ENCODE measurements at places on chromosomes 12 and 14.

DNA sequence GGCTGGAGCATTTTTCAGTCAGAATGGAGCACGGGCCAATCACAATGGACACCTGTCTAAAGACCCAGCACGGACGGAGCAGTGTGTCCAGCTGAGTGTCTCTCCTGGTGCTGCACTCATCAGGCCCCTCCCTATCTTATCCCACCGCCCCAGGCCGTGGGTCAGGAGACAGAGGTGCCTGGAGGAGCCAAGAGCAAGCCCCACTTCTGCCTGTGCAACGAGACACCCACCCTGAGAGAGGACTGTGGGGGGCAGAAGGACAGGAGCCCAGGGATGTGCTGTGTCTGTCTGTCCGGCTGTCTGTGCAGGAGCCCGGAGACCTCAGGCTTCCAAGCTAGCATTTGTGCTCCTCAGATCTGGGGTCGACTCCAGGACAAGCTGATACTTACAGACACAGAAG lies 69.6 kb upstream of the SFSWAP start:
- no peak for DNase-seq

DNA sequence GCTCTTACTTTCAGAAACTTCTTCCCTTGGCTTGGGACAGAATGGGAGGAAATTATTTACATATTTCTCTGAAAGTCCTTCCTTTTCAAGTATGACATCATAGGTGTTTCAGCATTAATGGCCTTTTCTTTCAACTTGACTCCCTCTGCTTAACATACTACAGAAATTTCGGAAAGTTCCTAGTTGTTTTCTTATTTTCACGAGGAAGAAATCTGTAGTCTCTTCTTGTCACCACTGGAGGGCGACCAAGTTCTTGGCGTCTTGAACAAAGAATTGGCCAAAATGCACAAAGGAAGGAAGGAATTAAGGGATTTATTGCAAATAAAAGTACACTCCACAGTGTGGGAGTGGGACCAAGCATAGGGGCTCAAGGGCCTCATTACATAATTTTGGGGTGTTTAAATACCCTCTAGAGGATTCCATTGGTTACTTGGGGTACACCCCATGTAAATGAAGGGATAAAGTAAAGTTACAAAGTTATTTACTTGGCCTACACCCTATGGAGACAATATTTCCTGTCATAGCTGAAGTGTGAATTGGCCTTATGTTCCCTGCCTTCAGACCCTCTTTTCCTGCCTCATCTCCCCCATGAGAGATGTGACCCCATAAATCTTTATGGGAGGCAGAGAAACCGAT lies 70.4 kb downstream of the RPL10L start:
- no peak for DNase-seq

DNA sequence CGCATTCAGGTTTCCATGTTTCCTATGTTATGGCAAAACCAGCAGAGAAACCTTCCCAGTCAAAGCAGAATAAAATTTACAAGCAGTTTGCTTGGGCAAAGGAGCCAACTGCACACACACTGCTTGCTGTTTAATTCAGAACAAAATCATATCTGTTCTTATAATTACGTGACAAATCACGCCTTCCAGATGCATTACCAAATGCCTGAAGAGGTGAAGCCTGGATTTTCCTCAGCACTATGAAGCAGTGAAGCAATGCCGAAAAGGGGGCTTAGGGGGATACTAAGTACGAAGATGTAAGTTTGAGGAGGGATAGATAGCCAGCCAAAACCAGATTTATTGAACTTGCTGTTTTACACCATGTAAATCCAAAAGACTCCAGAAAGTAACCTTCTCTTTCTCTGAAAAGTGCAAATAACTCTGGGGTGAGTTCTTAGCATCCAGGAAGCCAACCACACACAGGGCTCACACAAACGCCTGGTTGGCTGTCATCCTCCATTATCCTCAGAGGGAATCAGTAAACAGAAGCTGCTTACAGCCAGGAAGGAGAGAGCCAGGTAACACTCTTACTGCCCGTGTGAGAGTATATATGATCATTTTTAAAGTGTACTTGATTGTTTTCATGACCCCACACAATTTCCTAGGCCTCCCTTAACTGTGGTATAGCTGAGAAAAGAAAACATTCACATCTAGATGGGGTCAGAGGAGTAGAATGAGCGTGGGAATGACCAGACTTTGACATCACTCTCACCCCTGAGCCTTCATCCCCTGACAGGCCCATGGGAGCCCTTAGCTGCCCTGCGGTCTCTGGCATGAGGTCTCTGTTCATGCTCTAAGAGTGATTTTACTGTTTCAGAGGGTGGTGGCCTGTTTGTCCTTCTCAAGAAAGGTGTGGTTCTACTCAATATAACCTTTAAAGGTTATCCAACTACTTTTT lies 442.5 kb downstream of the EGLN3 start:
- DNase-seq: no peak

DNA sequence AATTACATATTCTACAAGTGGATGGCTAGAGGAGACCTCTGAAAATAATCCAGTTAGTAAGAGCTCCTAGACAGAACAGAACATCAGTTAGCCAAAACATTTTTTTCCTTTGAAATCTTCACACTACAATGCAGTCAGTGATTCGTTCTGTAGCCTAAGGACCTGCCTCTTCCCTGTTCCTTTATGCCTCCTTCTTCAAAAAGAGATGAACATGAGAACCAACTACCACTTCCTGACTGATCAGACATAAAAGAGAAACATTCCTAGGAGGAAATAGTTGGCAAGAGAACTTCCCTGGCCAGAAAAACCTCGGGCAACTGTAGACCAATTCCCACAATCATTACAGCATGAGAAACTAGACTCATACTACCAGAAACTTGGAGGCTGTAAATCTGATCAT lies 29.4 kb downstream of the ITPR2 start:
- DNase-seq: no peak

GRCh38 chr12:70590549-70591226 lies 46.5 kb downstream of the PTPRB start:
- DNase-seq: no peak

DNA sequence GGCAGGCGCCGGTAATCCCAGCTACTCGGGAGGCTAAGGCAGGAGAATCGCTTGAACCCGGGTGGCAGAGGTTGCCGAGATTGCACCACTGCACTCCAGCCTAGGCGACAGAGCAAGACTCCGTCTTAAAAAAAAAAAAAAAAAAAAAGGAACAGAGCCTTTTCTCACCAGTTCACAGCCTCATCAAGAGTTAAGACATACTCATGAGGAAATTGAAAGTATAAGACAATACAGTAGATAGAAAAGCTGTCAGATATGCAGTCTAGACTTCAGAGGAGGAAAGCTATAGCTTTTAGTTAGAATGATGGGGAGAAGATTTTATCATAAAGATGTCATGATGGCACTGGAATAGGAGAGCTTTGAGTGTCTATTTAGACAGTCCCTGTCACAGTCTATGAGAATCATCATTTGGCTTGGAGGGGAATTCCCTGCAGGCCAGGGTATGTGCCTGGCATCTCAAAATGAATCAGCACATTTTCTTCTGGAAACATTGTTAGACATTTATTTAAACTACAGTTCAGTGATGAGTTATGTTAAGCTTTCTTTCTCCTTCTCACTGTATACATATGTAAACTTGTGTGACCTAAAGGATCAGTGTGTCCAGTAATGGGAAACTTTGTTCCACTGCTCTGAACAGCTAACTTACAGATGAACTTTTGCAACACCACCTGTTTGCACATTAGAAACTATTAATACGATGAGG lies 2.9 kb upstream of the RAB35 start:
- DNase-seq: peak; percentile 31

- no peak for DNase-seq
These were observed 88.8 kb upstream of the GTF2A1 start for GRCh38 chr14:81309511-81309910.

GRCh38 chr12:76002598-76003354 lies 28.8 kb downstream of the PHLDA1 start:
- DNase-seq: no peak

DNA sequence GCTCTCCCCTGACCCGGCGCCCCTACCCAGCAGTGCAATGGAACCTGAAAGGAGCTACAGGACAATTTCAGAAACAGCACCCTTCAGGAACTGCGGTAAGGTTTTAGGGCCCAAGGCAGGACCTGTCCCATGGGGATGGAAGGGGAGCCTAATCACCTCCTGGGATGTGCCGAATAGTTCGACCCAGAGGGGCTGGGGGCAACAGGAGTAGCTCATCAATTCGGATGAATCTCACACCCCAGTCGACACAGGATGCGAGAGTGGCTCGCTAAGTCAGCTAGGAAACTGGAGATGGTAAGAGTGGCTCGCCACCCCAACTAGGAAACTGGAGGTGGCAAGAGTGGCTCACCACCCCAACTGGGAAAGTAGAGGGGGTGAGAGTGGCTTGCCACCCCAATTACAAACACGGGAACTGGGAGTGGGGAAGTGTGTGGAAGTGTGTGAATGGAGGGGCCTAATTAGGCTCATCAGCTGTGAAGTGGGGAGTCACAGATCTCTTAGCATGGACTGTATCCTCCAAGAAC lies 57.1 kb downstream of the DHRS2 start:
- no peak for DNase-seq

- DNase-seq: no peak
These were observed 108.5 kb downstream of the SLC38A1 start for GRCh38 chr12:46160101-46160980.

GRCh38 chr14:102203382-102203781 lies 63.7 kb downstream of the WDR20 start:
- DNase-seq: no peak

- peak; percentile 56 for DNase-seq
These were observed 764 bp upstream of the SPTB start for GRCh38 chr14:64880221-64881121.

GRCh38 chr12:41745593-41745992 lies 399.1 kb downstream of the GXYLT1 start:
- no peak for DNase-seq

GRCh38 chr12:112611908-112612307 lies 179.6 kb upstream of the RPH3A start:
- DNase-seq: no peak

DNA sequence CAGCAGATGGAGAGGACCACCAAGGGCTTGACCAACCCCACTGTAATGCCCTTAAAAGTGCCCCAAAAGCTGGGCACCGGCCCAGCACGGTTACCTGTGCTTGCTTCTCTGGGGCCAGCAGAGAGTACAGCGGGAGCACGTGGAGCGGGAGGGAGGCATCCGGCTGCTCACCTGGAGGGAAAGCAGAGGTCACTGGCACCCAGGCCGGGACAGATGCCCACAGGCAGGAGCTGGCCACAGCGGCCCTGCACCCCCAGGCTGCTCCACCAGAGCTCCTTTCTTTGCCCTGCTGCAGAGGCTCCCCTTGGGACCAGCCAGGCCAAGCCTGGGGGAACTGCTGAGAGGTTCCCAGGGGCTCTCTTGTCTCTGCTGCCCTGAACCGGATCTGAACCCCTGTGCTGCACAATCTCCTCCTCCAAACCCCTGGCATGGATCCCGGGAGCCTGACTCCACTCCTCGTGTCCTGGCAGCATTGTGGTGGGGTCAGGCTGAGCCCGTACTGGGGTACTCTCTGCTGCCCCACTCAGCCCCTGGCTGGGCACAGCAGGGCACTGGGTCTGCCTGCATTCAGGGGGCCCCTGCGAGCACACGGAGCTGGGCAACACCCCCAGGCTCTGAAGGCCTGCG lies 24.0 kb downstream of the DHX37 start:
- DNase-seq: no peak

DNA sequence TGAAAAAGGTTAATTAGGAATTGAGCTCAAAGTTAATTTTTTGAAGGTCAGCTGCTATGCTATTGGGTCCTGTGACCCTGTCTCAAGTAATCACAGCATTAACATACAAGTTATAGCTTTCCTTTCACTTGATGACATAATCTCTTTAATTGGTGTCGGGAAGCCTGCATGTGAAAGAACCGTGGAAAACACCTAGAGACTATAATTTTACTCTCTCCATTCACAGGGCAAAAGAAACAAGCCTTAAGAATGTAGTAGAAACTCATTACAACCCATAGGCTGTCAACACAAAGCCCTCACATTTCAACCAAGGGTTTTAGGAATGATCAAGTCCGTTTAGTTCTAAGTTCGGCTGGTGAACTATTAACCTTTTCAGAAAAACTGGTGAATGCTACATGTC lies 104.4 kb downstream of the PPM1A start:
- no peak for DNase-seq

GRCh38 chr14:55819610-55820304 lies 239.8 kb downstream of the KTN1 start:
- no peak for DNase-seq

- no peak for DNase-seq
These were observed 49.1 kb upstream of the MEG3 start for GRCh38 chr14:100776681-100777365.

DNA sequence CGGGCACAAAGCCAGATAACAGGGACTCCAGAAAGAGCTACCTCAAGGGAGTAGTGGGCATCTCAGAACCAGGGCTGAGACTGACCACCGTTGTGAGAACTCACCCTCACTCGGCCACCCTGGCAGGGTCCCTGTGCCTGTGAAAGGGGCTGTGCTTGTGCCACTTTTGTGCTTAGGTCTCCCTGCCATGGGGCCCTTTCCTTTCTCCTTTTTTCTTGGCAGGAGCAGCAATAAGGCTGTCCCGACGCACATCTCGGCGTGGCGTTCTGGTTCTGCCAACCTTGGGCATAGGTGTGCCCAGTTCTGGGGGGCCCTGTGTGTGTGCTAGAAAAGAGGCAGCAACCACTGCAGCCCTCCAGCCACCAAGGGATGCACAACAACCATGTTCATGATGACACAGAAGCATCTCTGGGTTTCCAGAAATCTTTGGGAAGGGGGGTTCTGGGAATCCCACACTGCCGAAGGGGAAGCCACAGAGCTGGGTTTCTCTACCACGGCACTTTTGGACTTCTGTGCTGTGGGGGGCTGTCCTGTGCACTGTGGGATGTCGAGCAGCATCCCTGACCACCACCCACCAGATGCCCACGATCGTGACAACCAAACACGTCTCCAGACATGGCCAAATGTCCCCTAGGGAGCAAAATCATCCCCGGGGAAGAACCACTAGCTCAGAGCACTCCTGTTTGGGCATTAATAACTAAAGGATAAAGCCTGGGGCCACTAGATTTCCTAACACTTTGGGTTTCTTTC lies 13.1 kb upstream of the TMEM119 start:
- DNase-seq: no peak

DNA sequence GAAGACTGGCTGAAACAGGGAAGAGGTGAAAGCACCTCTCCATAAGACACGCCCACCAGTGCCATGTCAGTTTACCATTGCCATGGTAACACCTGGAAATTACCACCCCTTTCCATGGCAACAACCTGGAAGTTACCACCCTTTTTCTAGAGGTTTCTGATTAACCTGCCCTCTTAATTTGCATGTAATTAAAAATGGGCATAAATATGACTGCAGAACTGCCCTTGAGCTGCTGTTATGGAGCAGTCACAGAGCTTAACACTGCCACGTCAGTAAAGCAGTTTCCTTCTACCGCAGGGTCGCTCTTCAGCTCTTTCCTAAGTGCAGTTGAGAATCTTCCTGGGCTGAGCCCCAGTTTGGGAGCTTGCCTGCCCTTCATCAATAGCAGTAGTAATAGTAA lies 55.2 kb downstream of the RASSF3 start:
- DNase-seq: peak; percentile 89

Measured in CD4-positive, alpha-beta T cell treated with Interleukin-12 subunit alpha and Interleukin-12 subunit beta, for 1 hour (primary cell).